GM13976 (cell line): ENCODE measurements at places on chromosomes 16 and 17.
A peak's percentile ranks its signal among the peaks of the same experiment; 100 is the strongest.

- no peak for DNase-seq
Measured at GRCh38 chr17:559551-560431, 154.8 kb downstream of the VPS53 start.

DNA sequence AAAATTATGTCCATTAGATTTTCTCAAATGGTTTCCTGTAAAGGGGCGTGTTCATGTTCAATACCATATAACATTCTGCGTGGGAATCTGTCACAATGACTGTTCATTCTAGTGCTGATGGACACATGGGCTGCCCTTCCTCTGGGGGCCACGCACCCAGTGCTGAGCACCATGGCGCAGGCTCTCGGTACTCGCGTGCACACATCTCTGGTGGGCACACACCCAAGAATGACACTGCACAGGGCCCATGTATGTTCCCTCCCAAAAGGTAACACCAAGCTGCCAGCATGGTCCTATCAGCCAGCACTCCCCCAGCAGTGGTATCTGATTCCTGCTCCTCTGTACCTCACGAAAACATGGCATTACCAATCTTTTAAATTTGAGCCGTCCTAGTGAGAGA is 13.7 kb downstream of the B9D1 start:
- no peak for DNase-seq

GRCh38 chr16:79826732-79827475 is 226.4 kb upstream of the MAF start:
- DNase-seq: no peak

DNA sequence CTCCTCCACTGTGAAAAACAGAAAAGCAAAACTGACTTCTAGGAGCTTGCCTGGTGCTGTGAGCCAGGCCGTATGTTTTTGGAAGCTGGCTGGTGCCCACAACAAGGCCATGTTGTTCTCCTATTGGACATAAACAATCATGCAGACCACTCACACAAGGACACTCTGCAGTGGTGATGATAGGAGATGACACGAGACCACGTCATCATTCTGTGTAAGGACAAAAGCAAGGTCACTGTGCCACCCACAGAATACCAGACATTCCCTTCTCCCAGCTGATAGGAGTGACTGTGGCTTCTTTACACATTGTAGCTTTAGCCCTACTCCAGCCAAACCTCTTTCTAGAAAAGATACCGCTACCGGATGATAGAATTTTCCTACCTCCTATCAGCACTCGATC is 47.7 kb upstream of the LCMT1 start:
- no peak for DNase-seq

DNA sequence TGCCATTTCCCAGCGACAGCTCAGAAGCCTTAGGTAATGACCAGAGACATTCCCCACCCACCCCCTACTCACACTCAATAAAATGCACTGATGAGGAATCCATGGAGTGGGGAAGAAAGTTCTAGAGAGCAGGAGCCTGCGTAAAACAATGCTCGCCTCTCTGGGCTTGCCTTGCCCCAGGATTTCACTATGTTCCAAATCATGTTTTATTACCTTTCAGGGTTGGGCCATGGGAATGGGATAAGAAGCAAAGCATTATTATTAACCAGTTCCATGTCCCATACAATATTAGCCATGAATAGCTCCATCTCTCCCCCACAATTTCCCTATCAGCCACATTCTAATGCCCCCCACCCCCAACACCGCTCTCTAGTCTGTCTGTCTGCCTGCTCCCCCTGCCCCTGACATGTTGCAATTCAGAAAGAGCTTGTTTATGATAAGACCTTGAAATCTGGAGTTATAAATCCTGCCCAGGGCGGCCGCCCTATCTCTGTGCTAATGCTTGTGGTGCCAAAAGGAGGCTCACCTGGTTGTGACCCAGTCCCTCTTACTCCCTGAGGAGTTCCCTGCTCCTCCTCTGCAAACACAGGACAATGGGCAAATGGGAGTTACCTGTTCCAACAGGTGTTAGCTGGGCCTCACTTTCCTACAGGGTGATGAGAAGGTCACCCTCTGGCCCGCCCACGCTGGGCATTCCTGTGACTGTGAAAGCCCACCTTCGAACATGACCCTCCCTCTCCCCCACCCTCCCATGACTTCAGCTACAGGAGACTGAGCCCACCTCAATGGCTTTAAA is 28.0 kb upstream of the DDX52 start:
- DNase-seq: no peak

DNA sequence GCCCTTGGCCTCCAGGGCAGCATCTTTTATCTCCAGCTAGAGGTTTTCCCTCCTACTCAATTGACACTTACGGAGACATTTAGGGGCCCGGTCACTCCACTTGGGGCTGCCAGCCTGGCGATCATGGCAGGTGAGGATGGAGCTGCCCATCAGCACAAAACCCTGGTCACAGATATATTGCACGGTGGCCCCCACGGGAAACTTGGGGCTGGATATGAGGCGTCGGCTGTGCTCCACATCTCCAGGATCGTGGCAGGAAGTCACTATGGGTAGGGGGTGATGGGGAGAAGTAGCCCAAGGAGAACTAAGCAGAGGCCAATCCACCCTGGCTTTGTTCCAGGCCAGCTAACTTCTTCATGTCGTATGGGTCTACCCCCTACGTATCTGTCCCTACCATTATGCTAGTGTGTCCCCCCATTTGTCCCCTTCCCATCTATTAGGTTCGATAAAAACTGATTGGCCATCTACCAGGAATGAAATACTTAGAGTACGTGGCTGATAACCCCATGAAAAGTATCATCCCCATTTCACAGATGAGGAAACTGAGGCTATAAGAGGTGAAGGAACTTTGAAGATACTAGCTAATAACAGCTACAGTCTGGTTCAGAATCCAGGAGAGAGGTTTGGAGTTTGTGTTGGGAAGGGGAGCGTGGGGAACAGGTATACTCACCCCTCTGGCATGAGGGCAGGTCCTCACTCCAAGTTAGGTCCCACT is 6.1 kb upstream of the PHF12 start:
- peak; percentile 9 for DNase-seq

- DNase-seq: no peak
Measured at GRCh38 chr17:62700964-62701705, 73.7 kb downstream of the MRC2 start.

DNA sequence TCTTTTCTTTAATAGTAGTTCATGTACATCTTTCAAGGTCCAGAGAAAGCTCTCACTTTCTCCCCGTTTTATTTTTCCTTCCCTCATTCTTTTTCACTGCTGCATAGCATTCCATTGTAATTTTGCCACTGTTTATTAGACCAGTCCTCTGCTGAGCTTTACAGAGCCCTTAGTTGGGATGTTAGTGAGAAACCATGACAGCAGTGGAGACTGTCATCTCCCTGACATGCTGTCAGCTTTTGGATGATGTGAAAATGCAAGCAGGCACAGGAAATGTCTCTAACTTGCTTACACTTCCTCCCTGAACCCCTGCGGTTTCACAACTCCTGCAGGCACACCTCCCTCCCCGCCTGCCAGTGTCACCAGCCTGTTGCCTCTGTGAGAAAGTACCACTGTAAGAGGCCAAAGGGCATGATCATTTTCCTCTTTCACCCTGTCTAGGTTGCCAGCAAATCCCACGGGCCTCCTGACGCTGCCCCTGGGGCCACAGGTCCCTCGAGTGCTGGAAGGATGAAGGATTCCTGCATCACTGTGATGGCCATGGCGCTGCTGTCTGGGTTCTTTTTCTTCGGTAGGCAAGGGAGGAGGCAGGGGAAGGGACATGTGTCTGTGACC is at the start of gene ITGAL:
ITGAL (plus strand) TSS at position 415 of the 615 bp plus-strand sequence; CDS start at position 511, 96 bp downstream.
- peak; percentile 71 for DNase-seq

DNA sequence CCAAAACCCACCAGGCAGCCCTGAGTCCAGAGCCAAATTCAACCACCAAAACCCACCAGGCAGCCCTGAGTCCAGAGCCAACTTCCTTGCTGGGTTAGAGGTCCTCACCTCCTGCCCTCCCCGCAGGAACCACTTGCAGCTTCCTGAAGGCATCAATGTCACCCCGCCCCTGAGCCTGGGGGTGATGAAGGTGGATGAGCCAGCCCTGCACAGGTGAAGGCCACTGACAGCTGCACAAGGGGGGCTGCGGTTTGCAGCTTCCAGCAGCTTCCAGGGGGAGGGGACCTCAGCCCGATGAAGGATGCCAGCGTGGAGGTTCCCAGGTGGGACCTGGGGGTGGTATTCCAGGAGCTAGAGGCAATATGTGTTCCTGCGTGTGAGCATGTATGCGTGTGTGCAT is 7.6 kb upstream of the CSNK1D start:
- DNase-seq: no peak

DNA sequence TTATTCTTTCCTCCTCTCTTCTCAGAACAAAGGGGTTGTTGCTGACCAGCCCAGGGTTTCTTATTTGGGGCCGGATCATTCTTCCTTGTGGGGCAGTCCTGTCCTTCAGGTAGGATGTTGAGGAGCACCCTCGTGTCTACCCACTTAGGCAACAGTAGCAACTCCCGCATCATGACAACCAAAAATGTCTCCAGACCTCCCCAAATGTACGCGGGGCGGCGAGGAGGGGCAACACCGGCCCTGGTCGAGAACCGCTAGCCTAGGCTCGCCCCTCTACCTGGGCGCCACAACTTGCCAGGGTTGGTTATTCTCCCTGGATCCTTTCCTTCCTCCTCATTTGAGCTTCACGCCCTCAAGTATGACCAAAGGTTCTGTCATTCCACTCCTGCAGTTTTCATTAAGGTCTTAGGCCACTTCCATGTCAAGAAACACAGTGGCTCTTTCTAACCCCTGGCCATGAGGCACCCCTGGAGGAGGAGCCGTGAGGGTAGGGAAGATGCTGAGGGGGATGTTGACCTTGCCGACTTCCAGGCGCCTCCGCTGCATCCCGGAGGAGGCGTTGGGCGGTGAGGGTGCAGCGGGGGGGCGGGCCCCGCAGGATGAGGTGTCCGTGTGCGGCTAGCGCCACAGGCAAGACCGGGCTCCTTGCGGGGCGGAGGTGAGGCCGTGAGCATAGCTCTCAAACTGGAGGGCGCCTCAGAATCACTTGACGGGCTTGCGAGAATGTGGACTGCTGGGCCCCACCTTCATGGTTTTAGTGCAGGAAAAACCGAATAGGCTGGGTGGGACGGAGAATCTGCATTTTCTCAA is 712 bp upstream of the SPECC1 start:
- peak; percentile 46 for DNase-seq
